ENCODE measurements at places on chromosomes 7 and 10.

GRCh38 chr10:100562008-100562672 lies 26.4 kb downstream of the HIF1AN start:
- DNase-seq = no peak

GRCh38 chr10:101577121-101577871 lies 10.8 kb downstream of the POLL start:
- no peak for DNase-seq

- no peak for DNase-seq
These were observed 100.1 kb upstream of the FGFR2 start for GRCh38 chr10:121698336-121698735.

DNA sequence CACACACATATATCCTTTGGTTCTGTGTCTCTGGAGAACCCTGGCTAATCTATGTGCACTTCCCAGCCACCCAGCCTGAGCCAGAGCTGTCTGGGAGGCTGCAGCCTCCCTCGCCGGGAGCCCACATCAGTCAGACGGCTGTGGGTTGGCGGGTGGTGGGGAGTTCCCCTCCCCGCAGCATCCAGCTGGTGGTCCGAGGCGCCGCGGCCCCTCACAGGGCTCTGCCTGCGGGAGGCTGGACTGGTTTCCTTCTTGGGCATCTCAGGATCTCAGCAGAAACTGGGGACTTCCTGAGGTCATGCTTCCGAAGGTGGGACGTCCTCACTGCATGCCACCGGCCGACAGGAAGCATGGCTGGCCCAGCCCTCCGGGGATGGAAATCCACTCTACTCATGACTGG lies 22.0 kb upstream of the PSMG3 start:
- no peak for DNase-seq

- no peak for DNase-seq
These were observed 132.8 kb upstream of the MGMT start for GRCh38 chr10:129334266-129334665.

DNA sequence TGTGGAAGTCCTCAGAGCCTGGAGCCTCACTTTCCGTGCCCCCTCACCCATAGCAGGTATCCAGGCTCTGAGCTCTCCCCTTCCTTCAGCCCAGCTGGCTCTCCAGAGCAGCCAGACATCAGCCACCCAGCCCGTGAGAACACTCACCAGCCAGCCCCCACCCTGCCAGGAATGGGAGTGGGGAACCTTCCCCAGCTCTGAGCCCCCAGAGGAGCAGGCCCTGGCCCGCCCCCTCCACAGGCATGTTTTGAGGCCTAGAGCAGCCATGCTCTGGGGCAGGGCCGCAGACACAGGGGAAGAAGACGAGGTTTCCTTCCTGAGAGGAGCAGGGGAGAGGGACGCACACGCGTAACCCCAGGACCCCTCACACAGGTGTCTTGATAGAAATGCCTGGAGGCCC lies 70.0 kb upstream of the COL13A1 start:
- DNase-seq = no peak

- no peak for DNase-seq
These were observed 24.4 kb upstream of the ELN start for GRCh38 chr7:74003621-74004020.

GRCh38 chr7:108077709-108078108 lies 52.5 kb downstream of the LAMB4 start:
- DNase-seq = no peak

DNA sequence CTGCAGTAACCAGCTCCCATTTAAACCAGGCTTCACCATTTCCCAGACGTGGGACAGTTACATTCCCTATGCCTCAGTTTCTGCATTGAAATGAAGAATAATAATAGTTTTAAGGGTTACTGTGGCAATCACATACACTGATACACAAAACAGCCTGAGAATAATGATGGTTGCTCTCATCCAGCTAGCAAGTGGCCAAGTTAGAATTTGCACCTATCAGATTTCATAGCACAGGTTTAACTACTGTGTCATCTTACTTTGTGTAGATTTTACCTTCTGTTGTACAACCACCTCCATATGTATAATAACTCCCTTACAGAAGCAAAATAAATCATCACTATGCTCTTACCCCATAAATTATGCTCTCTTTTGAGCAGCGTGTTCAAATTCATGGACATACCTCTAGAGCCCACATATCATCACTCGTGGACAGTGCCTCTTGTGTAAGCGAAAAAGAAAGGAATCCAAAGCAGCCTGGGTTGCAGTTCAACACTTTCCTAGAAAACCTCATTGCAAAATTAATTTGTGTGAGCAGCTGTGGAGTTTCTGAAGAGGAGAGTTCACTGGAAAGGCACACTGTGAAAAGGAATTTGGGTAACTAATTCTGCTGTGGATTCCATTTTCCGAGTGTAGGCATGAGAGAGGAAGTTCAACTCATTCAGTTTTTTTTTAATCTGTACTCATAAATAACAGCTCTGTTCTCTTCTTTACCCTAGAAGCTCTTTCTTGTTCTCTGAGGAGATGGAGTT lies 492.5 kb downstream of the ARL4A start:
- no peak for DNase-seq

GRCh38 chr7:103076764-103077163 lies 1.8 kb downstream of the ARMC10 start:
- no peak for DNase-seq

- DNase-seq = peak; percentile 51
These were observed 20.5 kb downstream of the STRA8 start for GRCh38 chr7:135253851-135254771.

- no peak for DNase-seq
These were observed 206.5 kb upstream of the PPP2R2D start for GRCh38 chr10:131694168-131694780.

DNA sequence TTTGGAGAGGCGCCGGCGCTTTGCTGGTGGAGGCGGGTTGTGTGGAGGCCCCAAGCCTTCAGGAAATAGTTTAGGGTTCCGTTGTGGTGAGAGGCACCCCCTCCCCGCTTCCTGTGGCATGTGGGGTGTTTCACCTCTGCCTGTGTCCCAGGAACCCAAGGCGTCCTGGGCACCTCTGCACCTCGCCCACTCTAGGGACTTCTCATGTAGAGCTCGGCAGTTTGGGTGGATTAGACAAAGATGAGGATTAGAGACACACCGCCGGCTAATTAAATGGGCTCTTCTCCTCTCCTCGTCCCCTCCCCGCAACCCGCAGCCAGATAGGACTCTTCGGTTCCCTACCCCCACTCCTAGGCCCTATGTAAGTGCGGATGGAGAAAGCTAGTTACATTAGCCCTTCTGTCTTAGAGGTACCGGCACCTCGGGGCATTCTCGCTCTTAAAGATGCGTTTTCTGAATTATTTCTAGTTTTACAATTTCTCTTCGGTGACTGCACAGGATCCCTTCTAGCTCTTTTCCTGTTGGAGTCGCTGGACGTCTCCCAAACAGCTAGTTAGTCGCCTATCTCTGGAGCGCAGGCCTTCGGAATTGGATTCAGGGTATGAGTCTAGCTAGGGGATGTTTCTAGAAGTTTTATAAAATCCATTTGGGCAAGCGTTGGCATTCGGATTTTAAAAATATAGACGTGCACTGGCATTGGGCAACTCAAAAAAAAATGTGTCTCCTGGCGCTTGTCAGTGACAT lies 7.8 kb downstream of the PTF1A start:
- DNase-seq = no peak

DNA sequence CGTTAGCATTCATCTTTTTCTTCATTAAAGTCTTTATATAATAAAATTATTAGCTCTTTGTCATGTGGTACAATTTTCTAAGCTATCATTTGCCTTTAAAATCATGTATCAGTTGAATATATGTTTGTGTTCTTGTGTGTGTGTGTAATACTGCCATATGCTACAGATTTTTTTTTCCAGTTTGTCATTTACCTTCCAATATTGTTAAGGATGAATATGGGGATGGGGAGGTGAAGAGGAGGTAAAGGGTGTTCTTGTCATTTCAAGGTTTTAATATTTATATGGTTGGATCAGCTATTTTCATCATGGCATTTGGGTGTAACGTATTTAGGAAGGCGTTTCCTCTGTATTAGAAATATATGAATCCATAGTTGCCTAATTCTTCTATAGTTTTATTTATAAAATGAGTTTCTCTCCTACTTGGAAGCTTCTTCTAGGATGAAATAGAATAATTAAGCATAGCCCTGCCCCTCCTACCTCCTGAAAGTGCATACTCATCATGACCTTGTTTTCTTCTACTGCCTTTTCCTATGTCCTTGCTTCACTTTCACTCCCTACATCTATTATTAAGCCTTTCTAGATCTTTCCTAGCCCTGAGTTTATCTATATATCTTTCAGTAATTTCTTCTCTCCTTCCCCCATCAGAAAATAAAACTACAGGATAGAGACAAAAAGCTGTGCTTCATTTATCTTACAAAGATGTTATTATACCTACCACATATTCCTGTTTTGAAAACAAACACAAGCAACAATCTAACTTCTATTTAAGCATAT lies 25.1 kb downstream of the RAB18 start:
- DNase-seq = no peak

GRCh38 chr10:69247313-69247710 lies 27.2 kb downstream of the HKDC1 start:
- DNase-seq = no peak

- DNase-seq = no peak
These were observed 84.5 kb downstream of the CARD11 start for GRCh38 chr7:2959103-2959680.

GRCh38 chr10:45376371-45376801 lies 2.4 kb downstream of the ALOX5 start:
- no peak for DNase-seq

Data from SW 1271 (cell line).